ENCODE measurements at places on chromosomes 1 and 21.

- DNase-seq: no peak
Measured at GRCh38 chr1:218459450-218459849, 114.3 kb downstream of the TGFB2 start.

DNA sequence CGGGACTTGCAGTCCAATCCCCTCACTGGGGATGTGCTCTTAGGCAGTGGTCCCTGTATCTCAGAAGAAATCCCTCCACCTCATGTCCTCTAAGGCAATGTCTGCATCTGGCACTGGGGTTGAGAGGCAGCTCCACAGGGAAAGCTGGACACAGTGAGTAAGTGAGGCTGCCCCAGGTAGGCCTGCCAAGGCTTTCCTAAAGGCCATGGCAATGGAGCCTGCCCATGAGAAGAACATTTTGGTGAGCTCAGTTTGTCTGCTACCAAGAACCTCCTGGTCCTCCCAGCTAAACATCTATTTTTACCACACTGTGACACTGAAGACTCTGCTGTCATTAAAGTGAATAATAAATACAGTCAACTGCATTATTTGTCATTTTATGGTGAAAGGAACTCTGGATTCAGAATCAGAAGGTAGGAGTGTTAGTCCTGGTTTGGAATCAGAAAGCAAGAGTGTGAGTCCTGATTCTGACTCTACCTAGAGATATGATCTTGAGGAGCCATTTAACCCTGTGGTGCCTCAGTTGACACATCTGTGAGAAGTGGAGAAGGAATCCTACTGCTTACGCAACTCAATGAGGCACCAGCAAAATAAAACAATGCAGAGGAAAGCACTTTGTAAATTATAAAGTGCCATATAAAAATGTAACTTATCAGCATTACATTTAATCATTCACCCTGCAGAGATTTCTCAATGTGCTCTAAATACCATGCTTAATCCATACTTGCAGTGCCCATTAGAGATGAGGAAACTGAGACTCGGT, 41.0 kb downstream of the TBX15 start:
- no peak for DNase-seq

DNA sequence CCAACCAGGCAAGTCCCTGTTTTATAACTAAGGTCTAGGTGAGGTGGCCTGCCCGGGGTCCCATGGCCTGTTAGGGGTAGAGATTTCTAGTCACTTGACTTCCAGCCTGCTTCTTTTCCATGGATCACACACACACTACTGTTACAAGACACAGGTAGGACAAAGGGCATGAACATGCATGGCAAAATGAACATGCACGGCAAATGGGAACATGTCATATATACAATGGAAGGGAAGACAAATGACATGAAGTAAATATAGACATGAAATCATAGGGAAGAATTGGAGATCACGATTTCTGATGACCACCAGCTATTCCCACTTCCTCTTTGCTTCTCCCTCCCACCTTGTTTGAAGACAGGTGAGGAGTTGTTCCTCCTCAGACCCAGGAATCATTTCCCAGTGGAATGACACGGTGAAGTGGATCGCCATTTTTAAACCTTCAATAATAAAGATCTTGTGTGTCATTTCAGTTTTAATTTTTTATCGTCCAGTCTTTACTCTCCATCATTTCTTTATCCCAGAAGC, 47.6 kb upstream of the ATF3 start:
- DNase-seq: no peak

- DNase-seq: no peak
Measured at GRCh38 chr1:38724160-38725131, 135.1 kb downstream of the RRAGC start.

DNA sequence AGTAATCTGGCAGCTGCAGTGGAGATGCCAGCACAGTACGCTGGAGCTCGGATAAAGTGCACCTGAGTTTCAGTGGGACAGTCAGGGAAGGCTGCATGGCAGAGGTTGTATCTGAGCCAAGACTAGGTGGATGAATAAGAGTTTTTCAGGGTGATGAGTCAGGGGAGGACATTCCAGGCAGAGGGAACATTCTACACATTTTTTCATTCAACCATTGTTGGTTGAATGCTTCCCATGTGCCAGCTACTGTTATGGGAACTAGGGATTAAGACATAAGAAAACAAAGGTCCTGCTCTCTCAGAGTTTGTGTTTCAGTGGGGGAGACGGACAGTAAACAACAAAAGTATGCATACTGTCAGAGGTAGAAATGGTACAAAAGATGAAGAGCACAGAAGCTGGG, 5.2 kb downstream of the LEPR start:
- DNase-seq: no peak

DNA sequence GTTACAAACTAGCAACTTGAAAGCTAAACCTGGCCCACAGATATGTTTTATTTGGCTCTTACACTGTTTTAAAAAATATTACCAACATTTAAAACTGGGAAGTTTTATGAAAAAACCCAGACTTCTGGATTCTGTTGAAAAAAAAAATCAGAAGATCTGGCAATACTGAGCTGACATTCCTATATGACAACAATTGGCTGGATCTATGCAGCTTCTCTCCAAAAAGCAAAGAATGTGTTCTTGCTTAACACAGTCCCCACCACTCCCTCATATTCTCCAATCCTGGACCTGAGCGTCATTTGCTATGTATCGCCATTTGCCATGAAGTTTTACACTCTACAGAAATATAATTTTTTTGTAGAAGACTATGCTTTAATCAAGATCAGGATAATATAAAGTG, 859.6 kb downstream of the LTN1 start:
- no peak for DNase-seq

DNA sequence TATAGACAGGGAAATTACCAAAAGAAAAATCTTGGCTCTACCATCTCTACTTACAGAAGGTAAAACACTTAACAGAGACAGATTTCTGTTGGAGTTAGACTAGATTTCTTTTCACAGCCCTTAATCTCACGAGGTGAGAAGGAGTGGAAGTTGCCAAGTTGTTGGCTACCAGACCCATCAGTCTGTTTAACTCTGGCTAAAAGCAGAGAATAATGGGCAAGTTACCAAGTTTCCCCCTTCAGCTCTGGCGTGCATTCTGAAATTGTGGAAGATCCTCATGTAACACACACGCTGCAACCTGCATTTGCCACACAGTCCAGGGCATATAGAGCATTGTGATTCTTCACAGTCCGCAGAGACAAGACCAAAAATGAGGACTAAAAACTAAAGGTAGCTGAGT, 49.3 kb downstream of the STX6 start:
- no peak for DNase-seq

DNA sequence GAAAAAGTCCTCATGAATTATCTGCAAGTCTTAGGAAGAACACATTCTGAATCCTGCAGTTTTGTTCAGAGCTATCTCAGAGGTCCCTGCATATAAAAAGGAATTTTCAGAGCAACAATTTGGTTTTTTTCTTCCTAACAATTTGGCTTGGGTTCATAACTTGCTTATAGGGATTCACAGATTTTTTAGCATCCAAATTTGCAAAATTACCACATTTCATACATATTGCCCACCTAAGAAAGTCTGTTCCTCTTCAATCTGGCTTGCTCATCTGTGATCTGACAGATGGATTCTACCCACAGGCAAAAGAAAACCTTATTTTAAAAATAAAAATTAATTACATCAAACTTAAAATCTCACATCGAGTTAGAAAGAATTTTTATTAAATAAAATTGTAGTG, 714.4 kb upstream of the NCAM2 start:
- no peak for DNase-seq

DNA sequence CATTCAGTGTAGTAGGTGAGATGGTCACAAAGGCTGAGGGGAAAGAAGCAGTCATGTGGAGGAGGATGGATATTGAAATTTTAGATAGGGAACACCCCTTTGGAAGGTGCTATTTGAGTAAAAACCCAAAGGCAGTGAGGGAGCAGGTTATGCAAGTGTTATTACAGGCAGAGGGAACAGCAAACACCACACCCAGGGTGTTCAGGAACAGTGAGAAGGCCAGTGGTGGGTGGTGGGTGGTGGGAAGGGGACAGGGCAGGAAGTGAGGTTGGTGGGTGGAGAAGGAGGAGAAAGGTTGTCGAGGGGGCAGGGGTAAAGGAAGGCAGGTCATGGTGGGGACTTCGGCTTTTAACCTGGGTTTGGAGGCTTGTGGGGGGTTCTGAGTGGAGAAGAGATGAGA, 39.2 kb upstream of the SCMH1 start:
- DNase-seq: no peak

DNA sequence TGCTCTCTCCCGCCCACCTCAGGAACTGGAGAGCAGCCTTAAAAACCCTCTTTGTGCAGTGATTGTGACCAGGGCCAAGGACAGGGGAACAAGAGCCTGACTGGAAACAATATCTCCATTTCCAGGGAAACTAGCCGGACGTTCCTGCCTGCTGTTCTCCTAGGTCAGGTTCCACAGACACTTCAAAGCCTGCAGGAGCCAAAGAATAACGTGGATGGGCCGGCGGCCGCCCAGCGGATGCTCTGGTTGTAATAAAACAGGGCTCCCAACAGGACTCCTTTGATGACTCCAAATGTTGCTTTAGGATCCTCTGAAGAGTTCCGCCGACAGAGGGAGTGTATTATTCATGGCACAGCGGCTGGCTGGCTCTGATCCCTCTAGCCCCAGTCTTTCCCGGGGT, 162.2 kb downstream of the PLXNA2 start:
- no peak for DNase-seq

DNA sequence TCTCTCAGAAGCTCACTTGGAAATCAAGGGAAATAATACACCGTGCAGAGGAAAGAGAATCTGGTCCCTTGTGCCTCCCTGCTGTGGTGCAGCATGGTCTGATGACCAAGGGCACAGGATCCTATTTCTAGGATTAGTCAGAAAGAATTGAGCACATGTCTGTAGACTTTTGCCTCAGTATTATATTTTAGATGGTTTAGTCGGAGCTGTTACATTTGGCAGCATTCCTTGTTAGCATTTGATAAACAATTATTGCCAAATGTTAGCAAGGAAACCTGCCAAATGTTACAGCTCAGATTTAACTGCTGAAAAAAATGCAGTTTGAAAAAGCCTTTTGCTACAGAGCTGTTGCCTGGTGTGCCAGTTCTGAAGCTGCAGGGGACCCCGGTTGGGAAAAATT, 183.5 kb upstream of the DPYD start:
- no peak for DNase-seq

DNA sequence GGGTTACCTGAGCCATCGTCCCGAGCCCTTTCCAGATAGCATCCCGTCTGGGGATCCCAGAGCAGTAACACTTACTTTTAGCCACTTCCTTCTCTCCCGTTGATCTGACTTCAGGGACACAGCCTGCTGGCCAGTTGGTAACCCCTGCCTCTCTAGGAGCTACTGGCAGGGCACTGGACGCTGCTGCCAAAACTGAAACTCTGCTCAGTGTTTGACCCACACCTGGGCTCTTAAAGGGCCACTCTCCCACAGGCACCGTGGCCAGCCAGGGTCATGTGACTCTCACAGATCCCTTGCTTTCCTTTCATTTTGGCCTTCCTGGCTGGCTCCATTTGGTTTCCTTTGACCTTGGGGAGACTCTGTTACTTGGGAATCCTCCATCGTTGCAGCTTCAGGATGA, at the start of gene PIGR:
Gene PIGR, minus strand, starts transcription at position 206 of the 400 bp plus-strand sequence. CDS start 5,935 bp downstream, outside the sequence.
- no peak for DNase-seq

DNA sequence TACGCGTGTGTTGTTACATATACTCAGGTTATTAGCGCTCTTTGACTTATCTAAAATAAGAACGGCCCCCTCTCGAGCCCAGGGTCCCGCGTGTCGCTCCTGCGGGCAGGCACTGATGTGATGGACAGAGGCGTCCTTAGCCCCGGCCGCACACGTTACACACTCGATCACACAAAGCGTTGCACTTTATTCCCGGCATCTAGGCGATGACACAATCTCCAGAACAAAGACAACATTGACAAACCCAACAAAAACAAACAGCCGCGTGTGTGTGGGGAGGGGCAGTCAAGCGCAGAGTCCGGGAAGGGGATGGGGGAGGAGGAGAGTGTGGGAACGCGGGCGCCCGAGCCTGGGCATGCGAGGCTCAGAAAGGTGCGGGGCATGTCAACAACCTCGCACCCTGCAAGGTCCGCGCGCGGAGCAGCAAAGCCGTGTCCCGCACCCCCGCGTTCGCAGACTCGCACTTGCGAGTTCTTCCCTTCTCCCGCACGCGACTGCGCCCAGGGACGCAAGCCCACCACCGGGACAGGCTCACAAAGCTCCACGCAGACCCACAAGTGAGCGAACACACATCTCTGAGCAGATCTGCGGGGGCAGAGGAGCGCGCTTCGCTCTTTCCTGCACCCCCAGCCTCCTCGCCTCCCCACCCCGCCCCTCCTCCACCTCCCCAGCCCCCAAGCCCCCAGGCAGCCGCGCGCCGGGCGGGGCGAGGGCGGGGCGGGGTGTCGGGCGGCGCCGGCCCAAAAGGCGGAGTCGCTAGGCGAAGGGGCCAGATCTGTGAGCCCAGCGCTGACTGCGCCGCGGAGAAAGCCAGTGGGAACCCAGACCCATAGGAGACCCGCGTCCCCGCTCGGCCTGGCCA, at the start of gene EFNA1:
Gene EFNA1, plus strand, starts transcription at position 772 of the 862 bp plus-strand sequence. CDS start 102 bp downstream, outside the sequence.
- DNase-seq: no peak

DNA sequence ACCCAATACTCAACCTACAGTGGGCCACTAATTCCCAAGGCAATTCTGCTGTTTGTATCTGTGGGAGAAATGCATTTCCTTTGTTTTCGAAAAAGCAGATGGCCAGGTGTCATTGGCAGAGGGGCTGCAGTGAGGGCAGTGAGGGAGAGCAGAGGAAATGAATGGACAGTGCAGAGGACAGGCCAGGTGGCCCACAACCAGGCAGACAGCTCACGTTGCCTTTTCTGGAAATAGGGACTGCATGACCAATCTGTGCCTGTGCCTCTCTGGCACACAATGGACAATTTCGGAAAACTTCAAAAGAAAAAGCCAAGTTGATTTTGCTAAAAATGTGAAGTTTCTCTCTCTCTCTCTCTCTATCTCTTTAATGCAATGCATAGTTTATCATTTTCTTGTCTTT, 52.6 kb upstream of the ETS2 start:
- no peak for DNase-seq

DNA sequence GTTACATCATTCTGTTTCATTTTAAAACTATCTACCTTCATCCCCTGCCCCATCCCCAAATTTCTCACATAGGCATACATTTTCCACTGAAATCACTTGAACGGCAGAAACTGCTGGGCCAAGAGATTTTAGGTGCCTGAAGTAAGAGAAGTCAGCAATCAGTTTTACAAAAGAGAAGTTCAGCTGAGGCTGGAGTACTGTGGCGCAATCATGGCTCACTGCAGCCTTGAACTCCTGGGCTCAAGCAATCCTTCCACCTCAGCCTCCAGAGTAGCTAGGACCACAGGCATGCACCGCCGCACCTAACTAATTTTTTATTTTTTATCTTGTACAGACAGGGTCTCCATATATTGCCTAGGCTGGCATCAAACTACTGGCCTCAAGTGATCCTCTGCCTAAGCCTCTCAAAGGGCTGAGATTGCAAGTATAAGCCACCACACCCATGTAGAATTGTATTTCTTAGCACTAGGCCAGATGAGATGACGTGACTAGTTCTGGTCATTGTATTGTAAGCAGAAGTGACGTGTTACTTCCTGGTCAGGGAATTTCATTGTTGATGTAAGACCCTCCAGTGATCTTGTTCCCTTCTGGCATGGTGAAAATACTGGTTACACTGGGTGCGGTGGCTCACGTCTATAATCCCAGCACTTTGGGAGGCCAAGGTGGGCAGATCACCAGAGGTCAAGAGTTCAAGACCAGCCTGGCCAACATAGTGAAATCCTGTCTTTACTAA, 7.1 kb downstream of the BECN2 start:
- DNase-seq: no peak
